ENCODE measurements at places on chromosomes 3 and 15.

GRCh38 chr3:120103276-120103675 lies 9.0 kb upstream of the GSK3B start:
- DNase-seq, result no peak

GRCh38 chr3:170027233-170028102 lies 10.3 kb upstream of the GPR160 start:
- DNase-seq, result no peak

DNA sequence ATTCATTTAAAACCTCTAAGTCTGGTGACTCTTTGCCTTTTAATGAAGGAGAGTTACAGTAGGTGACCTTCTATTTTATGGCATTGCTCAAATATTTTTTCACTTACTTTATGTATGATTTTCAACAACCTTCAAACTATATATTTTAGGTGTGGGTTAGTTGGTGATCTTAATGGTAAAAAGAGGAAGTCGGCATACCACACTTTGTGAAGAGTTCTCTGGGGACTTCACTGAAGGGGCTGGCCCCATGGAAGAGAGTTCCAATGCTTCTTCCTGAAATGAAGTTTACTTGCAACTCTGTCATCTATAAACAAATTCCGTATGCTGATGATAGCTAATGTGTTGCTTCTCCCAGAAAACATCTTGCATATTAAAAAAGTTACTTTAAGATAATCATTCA lies 647.0 kb upstream of the SGO1 start:
- DNase-seq, result no peak

- DNase-seq, result no peak
These were observed 54.9 kb upstream of the ACP3 start for GRCh38 chr3:132262305-132262704.

GRCh38 chr3:9035473-9035872 lies 72.2 kb upstream of the RAD18 start:
- no peak for DNase-seq

DNA sequence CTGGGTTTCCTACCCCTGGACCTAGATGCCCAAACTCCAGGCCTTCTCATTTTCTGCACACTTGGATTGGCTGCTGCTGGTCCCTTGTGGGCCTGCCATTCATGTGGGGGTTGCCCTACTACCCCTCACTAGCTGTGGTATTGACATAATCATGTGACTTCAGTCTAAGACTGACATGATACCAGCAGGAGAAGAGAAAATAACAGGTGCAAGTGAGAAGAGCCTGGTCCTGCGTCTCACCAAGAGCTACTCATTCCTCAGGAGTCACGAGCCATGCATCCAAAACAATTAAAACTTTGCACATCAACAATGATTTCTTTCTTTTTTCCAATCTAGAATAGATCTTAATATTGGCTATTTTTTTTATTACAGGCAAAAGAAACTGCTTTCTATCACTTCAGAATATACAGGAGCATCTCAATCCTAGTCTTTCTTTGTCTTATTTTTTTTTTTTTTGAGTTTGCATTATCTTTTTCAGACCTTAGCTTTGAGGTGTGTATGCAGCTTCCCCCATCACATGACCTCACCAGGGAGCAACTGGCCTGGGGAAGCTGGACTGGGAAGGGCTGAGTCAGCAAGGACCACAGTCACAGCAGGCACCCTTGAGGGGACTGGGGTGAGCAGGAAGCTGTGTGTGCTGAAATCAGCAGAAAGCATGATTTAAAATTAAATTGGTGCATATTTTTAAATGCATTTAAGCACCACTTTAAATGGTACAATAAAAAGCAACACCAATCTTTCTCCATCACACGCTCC lies 27.6 kb downstream of the SLC9A9 start:
- DNase-seq, result no peak

- no peak for DNase-seq
These were observed 14.6 kb upstream of the CCR9 start for GRCh38 chr3:45871780-45872179.

DNA sequence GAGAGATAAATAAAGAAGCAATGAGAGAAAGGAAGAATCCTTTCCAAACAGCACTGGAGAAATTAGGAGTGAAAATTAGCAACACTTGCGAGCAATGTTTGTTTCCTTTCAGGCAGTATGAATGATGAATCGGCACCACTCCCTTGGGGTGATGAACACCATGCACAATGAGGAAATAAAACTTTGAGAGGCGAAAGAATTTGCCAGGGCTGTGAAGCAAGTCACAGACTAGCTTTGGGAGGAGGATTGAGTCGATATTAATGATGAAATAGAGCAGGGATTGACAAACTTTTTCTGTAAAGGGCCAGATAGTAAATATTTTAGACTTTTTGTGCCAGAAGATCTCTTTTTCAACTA lies 237.7 kb downstream of the AGBL1 start:
- no peak for DNase-seq

DNA sequence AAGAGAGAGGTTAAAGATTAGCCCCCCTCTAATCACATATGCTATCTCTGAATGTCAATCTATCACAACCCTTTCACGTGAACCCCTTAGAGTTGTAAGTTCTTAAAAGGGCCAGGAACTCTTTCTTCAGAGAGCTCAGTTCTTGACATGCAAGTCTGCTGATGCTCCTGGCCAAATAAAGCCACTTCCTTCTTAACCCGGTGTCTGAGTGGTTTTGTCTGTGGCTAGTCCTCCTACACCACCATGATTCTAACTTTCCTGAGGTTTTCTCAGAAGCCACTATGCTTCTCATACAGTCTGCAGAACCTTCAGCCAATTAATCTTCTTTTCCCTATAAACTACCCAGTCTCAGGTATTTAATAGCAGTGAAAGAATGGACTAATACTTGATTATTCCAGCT lies 231.1 kb upstream of the CNTN6 start:
- no peak for DNase-seq

DNA sequence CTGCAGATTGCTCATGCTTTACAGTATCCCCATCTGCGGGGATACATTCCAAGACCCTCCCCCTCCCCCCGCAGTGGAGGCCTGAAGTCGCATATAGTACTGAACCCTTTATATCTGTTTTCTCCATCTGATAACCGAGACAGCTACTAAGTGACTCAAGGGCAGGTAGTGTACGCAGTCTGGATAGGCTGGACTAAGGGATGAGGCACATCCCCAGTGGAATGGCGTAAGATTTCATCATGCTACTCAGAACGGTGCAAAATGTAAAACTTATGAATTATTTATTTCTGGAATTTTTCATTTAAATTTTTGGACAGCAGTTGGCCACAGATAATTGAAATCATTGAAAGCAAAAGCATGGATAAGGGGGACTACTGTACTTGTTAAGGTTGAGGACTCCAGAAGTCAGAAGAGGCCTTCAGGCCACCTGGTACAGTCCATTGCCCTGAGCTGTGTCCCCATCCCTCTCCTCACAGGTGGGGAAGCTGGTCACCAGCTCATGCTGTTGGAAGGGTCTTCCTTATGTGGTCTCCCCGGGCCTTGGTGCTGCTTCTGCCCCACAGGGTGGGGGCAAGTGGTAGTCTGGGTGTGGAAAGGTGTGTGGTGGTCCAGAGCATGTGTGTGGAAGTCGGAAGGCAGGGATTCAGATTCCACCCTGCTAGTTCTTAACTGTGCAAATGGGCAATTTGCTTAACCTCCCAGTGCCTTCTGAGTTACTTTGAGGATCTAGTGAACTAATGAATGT lies 72.0 kb downstream of the HCN4 start:
- DNase-seq, result no peak

GRCh38 chr3:158912621-158913020 lies 110.8 kb downstream of the MFSD1 start:
- no peak for DNase-seq

DNA sequence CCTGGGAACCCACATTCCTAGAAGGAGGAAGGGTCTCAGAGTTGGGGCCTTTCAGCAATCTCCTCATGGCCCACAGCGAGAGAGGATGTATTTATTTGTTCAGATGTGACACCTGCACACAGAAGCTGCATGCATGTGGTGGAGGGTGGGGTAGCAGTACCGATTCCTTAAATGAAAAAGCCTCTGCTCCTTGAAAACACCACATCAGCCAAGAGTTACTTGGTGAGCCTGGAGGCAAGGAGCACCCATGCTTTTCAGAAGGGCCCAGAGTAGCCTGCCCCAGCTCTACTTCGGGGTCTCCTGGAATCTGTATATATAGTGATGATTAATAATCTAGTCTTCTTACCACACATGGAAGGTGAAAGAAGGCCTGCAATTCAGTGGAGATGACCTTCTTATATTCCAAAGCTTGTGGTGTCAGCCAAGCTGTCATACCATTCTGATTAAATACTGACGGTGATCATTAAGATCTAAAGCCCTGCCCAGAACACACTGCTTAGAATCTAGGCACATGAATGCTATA lies 33.5 kb downstream of the SEMA6D start:
- DNase-seq, result no peak

- no peak for DNase-seq
These were observed 48.8 kb upstream of the PIK3R4 start for GRCh38 chr3:130795396-130795795.

DNA sequence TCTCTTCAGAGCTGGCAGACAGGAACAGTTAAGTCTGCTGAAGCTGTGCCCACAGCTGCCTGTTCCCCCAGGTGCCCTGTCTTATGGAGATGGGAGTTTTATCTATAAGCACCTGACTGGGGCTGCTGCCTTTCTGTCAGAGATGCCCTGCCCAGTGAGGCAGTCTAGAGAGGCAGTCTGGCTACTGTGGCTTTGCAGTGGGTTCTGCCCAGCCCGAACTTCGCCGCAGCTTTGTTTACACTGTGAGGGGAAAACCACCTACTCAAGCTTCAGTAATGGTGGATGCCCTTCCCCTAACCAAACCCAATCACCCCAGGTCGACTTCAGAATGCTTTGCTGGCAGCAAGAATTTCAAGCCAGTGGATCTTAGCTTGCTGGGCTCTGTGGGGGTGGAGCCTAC lies 91.2 kb downstream of the SLC25A26 start:
- DNase-seq, result no peak

DNA sequence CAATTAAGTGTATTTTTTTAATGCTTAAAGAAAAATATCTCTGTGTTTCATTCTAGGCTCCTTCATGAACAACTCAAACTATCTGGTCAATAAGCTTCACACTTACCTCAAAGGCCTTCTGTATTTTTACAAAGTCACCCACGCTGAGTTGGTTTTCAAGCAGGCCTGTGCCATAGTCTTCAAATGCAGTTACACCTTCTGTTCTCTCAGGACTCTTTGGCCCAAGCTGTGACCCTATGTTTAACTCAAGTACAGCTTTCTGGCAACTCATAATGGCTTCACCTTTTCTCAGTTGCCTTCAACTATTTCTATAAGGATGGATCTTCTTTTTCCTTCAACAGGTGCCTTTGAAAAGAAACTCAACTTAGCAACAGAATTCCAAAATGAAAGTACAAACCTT lies 587 bp downstream of the WDR49 start:
- no peak for DNase-seq

DNA sequence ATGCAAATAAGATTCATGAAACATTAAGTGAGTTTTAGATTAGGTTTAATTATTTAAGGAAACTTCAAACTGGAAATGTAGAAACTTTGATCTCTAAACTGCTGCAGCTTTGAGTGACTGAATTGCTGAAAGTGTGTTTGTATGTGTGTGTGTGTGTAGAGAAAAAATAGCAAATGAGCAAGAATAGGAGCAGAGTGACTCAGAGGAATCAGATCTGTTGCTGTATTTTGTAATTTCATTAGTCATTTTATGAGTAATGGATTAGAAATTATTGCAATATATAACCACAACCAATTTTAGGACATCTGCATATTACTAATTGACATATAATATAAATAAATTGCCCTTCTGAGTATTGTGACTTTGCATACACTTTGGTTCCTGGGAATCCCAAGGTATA lies 52.8 kb upstream of the SLC9A9 start:
- DNase-seq, result no peak

DNA sequence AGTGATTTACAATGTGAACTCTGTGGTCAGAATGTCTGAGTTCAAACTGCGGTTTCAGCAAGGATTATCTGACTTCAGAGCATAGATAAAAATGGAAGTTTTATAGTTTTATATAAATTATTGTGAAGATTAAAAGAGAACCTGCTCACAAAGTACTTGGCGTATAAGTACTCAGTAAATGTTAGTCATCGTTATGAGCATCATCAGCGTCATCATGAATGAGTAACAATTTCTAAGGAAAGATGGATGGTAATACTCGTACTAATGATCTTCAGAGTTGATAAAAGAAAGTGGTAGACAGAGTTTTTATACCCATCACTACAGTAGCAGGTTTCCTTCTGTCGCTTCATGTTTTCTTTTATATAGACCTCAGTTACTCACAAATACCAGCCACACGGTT lies 341.8 kb downstream of the RAP2B start:
- DNase-seq, result no peak

GRCh38 chr3:100252001-100252400 lies 8.8 kb upstream of the TBC1D23 start:
- DNase-seq, result no peak

- no peak for DNase-seq
These were observed 101.5 kb downstream of the SHQ1 start for GRCh38 chr3:72746430-72747411.

- no peak for DNase-seq
These were observed 328.5 kb downstream of the RBMS3 start for GRCh38 chr3:29609328-29609811.

- DNase-seq, result no peak
These were observed 1.6 kb downstream of the DNAJC13 start for GRCh38 chr3:132418916-132419315.

DNA sequence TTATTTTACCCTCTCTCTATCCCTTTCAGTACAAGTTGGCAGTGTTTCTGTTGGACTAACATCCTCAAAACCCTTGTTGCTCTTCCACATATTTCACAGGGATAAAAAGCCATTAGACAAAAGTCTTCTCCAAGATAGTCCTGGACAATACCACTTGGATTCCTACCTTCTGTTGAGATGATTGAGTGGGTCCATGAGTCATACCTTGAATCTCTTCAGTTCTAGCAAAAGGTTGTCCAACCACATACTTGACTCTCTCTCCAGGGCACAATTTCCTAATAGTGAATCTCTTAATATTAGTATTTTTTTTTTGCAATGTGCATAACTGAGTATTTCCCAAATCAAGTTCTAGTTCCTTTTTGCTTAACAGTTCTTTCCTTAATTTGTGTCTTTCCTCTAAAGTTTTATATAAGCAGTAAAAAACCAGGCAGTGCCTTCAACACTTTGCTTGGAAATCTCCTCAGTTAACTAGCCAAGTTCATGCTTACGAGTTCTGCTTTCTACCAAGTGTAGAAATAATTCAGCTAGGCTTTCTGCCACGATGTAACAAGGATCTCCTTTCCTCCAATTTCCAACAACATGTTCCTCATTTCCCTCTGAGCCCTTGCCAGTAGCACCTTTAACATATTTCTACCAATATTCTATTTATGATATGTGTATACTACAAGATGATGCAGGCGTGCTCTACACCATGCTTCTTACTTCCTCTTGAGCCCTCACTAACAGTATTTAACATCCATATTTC lies 68.3 kb upstream of the NEO1 start:
- no peak for DNase-seq

- DNase-seq, result no peak
These were observed 148.8 kb upstream of the ATP10A start for GRCh38 chr15:26011916-26012315.

- no peak for DNase-seq
These were observed 5.7 kb downstream of the CHST13 start for GRCh38 chr3:126529585-126530170.

DNA sequence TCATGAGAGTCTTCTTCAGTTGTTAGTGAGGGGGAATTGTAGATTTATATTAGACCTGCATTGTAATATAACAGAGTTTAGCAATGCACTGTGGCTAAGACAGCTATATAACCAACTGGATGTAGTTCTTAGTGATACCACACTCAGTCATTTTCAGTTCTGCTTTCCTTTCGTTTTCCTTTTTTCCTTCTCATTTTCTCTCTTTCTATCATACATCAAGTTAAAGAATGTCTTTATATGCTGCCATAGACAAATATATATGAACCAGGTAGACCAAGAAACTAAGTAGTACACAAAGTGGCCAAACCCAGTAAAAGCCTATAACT lies 43.7 kb upstream of the CD47 start:
- no peak for DNase-seq

GRCh38 chr15:98501192-98501591 lies 147.1 kb upstream of the IGF1R start:
- DNase-seq, result no peak

Data from D721Med (cell line).